ENCODE measurements at places on chromosomes 2 and 18.

DNA sequence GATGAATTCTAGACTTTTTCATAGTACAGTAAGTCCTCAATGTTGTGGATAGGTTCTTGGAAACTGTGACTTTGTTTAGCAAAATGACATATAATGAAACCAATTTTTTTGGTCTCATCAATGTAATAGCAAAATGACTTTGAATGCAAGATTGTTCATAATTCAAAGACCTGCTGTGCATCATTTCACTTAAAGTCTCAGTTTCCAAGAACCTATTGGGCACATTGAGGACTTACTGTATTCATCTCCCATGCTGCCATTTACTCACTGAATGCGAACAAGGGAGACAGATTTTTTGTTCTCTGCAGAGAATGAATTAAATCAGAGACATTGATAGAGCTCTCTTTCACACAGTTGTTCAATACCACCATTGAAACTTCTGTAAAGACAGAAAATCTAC, 153.6 kb downstream of the TRABD2A start:
- DNase-seq, result no peak

DNA sequence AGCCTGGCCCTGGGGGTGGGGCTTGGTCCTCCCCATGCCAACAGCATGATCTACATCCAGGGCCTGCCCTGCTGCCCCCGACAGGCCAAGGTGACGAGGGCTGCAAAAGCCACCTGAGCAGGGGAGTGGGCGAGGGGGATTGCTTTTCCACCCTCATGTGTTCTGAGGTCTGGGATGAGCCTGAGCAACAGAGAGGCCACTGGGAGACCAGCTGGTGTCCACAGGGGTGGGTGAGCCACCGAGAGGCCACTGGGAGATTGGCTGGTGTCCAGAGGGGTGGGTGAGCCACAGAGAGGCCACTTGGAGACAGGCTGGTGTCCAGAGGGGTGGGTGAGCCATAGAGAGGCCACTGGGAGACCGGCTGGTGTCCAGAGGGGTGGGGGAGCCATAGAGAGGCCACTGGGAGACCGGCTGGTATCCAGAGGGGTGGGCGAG, 147.4 kb upstream of the GPC1 start:
- DNase-seq, result no peak

GRCh38 chr18:58674863-58675472, 3.7 kb downstream of the MALT1 start:
- DNase-seq, result no peak

DNA sequence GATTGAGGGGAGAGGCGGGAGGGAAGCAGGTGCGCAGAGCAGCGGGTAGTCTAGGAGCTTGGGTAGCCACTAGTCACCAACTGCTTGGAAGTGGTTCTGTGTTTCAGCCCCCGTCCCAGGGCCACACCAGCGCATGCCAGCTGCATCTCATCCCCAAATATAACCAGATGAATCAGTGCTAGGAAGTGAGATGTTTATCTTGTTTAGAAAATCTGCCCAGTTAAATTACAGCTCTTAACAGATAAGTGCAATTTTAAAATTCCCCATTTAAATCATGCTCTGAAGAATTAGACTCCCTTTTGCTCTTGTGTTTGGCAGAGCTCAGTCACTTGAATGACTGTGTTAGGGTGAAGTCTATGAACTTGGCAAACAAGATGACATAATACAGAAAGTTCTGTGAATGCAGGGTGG, 193.8 kb downstream of the SEPTIN10 start:
- DNase-seq, result no peak

- DNase-seq, result no peak
Measured at GRCh38 chr2:121591199-121591598, 58.1 kb downstream of the CLASP1 start.

DNA sequence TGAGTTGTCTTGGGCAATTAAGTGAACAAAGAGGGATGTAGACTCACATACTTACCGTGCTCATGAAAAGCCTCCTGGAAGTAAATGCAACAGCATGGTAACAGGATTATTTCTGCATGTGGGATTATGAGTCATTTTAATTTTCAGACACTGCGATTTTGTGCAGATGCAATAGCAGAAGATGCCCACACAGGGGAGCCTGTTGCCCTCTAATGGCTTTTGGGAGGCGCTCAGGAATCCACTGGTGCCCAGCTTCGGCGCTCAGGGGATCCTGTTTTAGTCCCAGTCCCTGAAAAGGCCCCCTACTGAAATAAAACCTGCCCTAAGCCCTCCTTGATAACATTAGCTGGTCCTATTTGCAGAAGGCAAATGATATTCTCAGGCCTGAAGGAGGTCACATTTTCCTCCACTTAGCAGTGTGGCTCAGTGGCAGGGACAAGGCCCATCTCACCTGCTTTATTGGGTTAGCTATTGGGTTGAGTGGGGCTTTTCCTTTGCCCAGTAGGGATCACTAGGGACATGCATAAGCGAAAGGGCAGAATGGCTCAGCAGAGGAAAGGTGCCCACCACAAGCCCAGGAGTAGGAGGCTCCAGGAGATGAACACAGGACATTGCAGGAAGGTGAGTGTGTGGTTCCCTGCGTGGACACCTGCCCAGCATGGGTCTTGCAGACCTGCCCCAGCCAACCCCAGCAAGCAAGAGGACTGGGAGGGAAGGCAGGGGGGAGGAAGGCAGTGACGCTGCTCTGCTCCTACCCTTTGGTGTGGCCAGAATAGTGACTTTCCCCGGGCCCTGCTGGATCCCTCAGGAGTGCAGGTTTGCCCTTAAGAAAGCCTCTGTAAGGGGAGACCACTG, 26.5 kb upstream of the KCNS3 start:
- DNase-seq, result peak; percentile 68

DNA sequence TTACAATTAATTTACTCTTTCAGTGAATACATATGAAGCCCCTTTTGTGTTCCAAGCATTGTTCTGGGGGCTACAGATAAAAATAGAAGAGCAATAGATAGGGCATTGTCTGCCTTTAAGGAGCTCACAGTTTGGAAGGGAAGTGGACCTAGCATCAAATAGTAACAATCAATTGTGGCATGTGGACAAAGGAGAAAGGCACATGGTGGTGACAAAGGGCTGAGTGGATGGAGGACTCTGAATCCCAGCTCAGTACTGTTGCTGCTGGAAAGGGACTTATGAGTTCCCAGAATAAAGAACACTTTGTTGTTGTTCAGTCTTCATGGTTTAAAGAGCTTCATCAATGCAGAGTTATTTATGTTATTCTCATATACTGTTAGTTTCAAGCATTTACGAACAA, 217.7 kb downstream of the HRH4 start:
- DNase-seq, result no peak

- DNase-seq, result no peak
Measured at GRCh38 chr2:119236796-119237195, 13.2 kb downstream of the STEAP3 start.

- no peak for DNase-seq
Measured at GRCh38 chr2:96769814-96770213, 9.1 kb downstream of the CNNM4 start.

GRCh38 chr2:59674100-59674499, 879.4 kb downstream of the BCL11A start:
- no peak for DNase-seq

DNA sequence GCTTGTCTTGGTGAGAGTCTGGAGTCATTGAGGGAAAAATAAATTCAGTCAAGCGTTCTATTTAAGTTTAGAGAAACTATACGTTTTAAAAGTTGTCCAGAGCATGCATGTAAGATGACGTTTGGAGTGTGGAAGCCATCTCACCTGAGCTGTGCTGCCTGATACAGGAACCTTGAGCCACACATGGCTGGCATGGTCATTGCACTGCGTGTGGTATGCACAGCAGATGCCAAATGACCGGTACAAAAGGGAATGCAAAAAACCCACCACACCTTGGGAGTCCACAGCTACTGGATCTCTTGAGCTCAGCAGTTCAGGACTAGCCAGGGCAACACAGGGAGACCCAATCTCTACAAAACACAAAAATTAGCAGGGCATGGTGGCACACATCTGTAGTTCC, 4.3 kb downstream of the MZT2B start:
- DNase-seq, result no peak

DNA sequence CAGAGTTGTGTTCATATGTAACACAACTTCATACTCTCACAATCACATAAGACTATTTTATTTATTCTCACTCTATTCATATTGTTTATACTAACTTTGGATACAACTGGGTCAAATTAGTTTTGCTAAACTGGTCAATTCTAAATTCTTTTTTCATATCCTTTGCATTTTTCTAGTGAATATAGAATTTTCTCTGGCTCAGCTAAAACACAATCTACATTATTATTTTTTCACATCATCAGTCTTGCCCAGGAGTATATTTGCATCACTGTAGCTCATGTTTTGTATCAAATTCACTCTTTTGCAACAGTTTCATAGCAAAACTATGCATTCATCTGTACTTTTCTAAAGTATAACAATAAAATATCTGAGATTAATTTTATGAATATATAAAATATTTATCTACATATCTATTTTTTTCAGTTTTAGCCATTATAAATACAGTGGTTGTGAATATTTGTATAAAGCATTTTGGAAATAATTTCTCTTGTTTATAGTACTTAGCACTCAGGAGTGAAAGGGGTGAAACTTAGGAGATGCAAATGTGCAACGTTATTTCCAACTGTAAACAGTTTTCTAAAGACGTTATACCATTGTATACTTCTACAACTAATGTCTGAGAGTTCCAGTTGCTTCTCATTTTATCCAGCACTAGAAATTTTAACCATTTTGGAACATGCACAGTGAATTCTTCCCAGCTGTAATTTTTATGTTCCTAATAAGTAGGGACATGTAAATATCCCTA, 854.6 kb downstream of the CBLN2 start:
- no peak for DNase-seq

GRCh38 chr18:53991805-53992204, 232.7 kb downstream of the MBD2 start:
- DNase-seq, result no peak

DNA sequence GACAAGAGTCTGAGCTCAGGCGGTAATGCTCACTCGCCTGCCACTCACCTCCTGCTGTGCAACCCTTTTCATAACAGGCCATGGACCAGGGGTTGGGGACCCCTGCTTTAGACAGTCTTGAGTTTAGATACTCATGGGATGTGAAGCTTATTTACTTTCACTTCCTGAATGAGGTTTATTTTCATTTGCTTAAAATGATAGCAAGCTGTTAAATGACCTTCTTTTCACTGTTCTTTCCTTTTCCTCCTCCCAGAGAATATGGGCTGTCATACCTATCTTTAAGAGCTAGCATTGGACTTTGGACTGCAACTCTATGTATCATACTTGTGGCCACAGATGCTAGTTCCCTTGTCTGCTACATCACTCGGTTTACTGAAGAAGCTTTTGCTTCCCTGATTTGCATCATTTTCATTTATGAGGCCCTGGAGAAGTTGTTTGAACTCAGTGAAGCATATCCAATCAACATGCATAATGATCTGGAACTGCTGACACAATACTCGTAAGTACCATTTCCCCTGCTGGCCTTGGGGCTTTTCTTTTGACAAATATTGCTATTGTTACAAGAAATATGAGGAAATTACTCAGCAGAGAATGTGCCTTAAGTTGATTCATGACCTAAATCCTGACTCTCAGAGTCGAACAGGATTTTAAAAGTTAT, 168.5 kb downstream of the DPP4 start:
- no peak for DNase-seq

- no peak for DNase-seq
Measured at GRCh38 chr2:151922845-151923666, 94.8 kb upstream of the ARL5A start.

- no peak for DNase-seq
Measured at GRCh38 chr2:231573698-231574421, 18.8 kb upstream of the TEX44 start.
